HS-27A (cell line): ENCODE measurements at places on chromosomes 5 and 9.

DNA sequence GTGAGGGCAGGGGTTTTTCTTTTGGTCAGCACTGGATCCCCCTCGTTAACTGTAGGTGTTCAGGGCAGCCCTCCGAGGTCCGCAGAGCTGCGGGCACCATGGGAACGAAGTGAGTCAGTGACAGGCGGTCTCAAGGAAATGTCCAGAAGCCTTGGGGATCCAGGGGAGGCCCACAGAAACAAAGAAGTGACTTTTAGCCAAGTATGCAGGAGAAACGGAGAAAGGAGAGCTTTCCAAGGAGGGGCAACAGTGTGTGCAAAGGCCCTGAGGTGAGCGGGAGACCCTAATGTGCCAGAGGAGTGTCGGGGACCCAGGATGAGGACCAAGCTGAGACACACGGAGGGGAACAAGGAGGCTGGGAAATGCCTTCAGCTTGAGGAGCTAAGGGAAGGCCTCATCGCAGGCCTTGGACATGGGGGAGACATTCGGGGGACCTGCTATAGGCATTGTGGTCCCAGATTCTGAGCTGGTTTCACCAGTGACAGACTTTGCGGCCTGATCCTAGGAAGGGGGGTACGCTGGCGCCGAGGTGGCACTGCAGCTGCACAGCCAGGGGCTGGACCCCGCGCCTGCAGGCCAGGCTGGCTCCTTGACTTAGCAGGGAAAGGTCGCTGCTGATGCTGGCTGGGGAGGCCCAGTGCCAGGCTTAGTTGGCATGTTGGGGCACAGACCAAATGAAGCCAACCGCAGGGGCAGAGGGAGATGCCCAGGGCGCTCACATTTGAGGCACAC lies 3.3 kb downstream of the LTC4S start:
- no peak for DNase-seq

GRCh38 chr9:111975709-111976108 lies 79.1 kb downstream of the UGCG start:
- no peak for DNase-seq

- DNase-seq = no peak
These were observed 22.1 kb upstream of the STXBP1 start for GRCh38 chr9:127589955-127590370.

DNA sequence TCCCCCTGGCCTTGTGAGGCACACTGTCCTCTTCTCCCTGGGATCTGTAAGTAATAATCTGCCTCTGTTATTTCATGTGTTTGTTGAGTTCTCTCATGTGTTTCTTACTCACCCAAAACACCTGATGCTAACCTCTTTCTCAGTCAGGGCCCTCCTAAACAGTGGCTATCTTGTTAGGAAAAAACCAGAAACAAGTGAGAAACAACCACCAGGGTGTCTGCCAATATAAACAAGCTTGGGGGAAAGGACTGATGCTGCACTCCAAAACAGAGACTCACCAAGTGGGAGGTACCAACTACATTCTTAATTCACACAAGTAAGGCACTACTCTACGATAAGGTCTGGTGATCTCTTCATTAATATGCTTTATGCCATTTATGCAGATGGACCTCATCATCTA lies 564.4 kb downstream of the SEMA5A start:
- DNase-seq = no peak

GRCh38 chr9:8734760-8735159 lies 935.2 kb upstream of the DMAC1 start:
- DNase-seq = no peak

- no peak for DNase-seq
These were observed 46.6 kb downstream of the ATG10 start for GRCh38 chr5:82018462-82018861.

DNA sequence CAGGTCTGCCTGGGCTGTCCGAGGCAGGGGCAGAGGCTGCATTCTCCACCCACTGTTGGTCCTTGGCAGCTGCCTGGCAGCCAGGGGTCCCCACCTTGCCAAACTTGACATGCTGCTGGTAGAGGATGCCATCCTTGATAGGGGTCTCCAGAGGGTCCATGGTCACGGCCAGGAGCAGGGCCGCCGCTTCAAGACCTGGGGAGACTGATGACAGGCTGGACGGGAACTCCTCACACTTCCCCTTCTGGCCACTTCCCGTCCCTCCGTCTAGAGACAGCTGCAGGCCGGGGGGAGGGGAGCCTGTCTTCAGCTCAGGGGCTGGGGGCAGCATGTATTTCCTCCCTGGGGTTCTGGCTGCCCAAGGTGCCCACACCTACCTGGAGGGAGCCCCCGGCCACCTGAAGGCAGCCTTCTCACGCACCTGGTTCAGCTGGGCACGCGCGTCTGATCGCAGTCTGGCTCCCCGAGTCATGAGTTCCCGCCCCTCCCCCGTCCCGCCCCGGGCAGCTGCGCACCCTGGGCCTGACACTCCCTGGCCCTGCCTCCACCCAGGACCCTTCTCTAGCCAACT lies at the start of gene DOK3:
Gene DOK3 (minus strand): TSS at position 446 of the 571 bp plus-strand sequence. CDS start 286 bp downstream, at position 160.
- no peak for DNase-seq

DNA sequence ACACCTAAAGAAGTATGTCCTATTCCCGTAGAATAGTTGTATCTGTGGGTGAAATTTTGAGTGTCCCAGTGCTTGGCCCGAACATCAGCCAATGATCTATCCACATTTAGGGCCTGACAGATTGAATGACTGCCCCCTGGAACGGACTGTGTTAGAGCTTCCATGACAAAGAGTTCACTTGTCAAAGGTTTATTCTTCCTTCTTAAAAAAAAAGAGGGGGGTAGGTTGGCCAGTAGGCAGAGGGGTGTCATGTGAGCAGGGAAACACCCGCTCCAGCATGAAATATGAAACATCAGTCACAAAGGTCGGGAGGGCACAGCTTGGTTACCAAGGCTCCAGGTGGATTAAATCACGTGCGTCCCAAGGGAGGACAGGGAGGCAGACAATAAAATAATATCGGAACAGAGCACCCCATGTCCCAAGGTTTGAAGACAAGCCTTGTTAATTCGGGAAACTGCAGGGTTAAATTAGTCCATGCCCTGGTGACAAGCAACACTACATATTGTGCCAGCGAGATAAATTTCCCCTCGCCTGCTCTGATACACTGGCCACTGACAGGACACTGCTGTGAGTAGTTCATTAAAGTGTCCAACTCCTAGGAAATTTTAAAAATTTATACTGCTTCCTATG lies 401.2 kb downstream of the IRX1 start:
- no peak for DNase-seq

DNA sequence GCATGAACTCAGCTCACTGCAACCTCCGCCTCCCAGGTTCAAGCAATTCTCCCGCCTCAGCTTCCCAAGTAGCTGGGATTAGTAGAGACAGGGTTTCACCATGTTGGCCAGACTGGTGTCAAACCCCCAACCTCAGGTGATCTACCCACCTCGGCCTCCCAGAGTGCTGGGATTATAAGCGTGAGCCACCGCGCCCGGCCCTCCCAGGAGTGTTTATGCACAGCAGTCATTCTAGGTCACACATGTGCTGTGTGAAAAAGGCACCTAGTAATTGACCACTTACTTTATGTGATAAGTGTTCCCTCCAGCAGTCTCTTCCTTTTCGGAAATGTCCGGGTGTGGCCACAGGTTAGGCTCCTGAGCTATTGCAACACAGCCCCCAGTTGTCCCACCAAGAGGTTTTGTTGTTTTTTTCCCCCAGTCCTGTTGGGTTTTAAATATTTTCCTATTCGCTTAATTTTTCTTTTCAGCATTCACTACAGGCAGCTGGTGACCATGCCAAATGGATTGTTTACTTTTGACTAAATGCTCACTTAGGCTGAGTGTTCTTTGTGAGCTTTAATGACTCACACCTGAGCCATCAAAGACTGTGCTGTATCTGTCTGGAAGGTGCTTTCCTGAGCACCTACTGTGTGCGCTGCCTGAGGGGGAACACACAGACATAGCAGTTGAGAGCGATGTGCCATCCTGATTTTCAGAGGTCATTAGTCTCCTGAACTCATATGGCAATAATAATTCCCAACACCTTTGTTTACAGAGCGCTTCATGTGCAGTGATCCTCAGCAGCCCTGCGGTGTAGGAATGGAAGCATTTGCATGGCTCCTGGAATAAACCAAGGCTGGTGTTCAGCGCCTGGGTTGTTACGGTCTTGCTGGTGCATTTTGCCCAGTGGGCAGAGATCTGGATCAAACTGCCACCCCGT lies 94.3 kb downstream of the MVB12B start:
- DNase-seq = no peak

DNA sequence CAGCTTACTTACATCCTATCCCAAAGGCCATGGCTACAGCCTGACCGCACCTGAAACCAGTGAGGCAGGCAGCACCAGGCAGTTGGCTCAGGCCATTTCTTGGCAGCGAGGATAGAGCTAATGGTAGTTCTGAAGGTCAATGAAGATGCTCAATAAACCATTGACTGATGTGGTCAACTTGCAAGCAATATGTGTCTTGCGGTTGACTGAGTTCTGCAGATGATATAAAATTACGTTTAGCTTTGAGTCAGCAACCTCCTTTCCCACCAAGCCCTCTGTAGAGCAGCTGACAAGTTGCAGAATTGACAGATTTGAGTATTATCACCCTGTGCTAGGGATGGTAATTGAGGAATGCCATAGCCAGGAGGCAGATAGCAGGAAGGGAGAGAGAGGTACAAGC lies 189.0 kb upstream of the PUM3 start:
- no peak for DNase-seq

GRCh38 chr9:90891308-90892040 lies 89.9 kb downstream of the SYK start:
- no peak for DNase-seq

DNA sequence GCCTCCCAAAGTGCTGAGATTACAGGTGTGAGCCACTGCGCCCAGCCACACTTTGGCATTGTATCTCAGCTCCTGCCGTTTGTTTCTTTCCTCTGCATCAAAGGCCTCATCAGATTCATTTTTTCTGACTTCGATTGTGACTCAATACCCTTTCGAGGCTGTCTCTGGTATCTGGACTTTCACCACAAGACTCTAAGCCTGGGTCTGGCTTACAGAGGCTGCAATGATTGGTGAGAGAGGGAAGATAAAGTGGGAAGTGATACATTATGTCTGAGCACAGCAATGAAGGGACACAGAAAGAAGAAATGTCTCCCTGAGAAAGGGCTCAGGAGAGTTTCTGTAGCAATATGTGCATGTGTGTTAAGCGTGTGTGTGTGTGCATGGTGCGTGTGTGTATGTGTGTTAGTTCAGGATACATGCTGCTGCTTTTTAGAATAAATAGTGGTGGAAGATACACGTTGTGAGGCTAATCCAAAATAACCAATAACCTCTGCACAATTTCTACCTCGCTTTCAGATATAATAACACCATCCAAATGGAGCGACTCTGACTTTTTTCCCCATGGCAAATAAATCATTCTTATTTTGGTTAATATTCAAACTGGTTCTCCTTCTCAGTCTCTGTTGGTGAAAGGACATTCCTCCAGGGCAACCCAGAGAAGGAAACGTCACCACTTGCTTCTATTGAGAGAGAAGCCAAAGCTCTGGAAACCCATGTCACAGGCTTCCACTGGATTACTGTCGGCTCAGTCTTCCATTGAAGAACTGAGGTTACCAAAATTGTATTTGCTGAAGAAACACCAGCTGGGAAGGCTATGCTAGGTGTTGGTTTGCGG lies 8.1 kb upstream of the DAB2 start:
- no peak for DNase-seq

- DNase-seq = no peak
These were observed 33.8 kb upstream of the IL17B start for GRCh38 chr5:149412783-149413476.

DNA sequence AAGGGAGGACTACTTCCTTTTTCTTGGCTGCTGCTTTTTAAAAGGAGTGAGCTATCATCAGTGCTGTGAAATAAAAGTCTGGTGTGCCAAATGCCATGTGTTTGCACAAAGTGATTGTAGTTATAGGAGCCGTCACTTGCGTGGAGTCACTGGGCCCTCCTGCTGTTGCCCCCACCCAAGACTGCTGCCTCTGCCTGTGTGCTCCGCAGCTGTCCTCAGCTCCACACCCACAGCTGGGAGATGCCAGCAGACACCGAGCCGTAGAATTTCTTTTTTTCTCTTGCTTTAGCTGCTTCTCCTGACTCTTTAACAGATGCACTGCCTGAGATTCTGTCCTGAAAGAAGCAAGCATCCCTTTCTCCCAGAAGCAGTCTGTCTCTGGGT lies 9.8 kb upstream of the GLE1 start:
- DNase-seq = no peak

DNA sequence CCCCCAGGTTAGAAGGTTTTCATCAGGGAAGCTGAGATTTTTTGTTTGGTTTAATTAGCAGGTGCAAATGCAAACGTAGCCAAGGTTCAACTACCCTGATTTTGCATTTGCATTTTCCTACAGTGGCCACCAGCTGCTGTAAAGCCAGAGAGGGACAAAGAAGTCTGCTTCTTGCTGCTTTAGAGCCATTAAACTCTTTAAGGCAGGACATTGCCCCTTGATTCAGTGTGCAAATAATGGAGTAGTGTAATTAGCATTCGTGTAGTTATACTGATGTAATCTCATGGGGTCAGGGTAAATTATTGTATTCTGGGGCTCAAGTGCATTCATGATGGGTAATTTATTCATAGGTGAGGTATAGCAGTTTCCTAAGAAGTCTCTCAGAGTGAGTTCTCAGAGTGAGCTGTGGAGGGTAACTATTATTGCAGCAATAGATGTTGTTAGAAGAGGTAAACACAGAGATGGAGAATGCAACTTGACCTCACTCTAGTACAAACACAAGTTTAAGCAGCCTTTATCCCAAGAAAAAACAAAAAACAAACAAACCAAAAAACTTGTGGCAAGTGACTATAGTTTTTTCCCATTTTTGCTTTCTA lies 526.5 kb downstream of the KIF4B start:
- DNase-seq = no peak

DNA sequence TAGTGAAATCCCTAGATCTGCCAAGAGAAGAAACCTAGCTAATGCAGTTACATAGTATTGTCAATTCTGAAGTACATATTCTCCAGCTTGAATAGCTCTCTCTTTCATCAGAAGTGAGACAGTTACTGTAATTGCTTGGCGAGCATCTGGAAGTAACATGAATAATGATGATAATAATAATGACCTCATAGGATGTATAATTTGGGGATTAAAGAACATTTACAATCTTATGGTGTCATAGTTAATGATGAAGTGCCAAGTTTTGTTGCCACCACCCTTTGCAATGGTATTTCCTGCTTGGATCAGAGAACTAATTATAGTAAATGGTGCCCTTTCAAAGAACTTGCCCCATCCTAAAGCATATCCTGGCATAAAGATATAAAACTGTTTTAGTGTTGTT lies 201.4 kb downstream of the ADAMTSL1 start:
- DNase-seq = no peak

GRCh38 chr5:120609570-120609969 lies 145.5 kb downstream of the PRR16 start:
- no peak for DNase-seq
